Endodermal cell (in vitro differentiated cells): ENCODE measurements at places on chromosomes 1 and 21.
A peak's percentile ranks its signal among the peaks of the same experiment; 100 is the strongest.

- DNase-seq: no peak
These were observed 20.3 kb upstream of the TAL1 start for GRCh38 chr1:47252369-47252768.

GRCh38 chr1:75310067-75310466 is 175.9 kb downstream of the LHX8 start:
- DNase-seq: no peak

DNA sequence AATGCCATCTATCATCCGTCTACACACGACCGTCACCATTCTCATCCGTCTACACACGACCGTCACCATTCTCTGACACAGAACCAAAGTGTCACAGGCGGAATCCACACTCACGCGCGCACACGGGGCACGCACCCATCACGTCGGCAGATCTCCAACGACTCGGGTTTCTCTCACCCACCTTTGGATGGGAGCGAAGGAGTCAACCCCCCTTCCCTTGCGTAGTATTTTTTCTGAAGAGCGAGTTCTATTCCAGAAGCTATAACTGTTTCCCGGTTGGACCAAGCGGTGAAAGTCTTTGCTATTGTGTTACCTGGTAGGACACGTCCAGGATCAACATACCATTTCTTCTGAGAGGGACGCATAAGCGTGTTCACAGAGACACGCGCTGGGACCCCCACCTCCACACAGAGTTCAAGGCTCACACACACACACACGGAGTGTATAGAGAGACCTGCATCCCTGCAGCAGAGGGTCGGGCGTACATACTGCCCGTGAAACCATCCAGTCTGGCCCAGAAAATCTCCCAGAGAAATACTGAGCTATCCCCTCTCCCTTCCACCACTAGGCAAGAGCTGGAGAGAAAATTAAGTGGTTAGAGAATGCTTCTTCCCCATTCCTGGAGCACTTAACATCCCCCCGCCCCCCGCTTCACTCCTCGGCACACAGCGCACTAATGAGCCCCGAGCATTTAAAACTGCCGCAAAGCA is 741 bp downstream of the DUSP10 start:
- DNase-seq: peak; percentile 77

DNA sequence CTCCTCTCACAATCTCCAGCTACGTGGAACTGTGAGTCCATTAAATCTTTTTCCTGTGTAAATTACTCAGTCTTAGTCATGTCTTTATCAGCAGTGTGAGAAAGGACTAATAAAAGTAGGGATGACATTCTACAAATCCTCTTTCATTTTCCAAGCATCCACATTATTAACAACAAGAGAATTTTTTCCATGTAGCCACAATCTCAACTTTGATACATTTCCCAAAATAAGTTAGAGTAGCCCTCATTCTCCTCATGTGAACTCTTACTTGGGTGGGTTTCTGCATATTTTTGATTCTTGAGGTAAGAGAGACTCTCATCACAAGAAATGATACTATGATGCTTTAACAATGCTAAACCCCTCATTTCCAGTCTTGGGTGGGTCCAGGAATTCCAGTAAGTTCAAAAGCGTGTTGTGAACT is 52.8 kb downstream of the TNFSF18 start:
- no peak for DNase-seq

GRCh38 chr1:204307334-204307883 is 52.3 kb downstream of the PLEKHA6 start:
- DNase-seq: peak; percentile 85

- no peak for DNase-seq
These were observed 671.9 kb upstream of the USP24 start for GRCh38 chr1:55886856-55887712.
